ENCODE measurements at places on chromosomes 1 and 21.

GRCh38 chr1:63230722-63231121, 91.6 kb upstream of the FOXD3 start:
- no peak for DNase-seq

DNA sequence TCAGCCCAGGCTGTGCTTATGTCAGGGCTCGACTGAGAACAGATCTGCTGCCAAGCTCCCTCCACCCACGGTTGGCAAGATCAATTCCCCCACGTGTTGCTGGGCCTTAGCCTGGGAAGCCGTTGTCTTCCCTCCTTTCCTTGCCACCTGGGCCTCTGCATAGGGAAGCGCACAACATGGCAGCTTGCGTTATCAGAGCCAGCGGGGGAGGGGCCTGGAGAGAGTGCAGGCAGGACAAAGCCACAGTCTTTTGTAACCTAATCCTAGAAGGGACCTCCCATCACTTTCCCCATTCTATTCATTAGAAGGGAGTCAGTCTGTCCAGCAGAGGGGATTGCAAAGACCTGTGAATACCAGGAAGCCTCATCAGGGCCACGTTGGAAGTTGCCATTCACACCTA, 17.0 kb upstream of the IGSF21 start:
- DNase-seq: no peak

- DNase-seq: no peak
Observed at GRCh38 chr1:172851077-172851476, 192.2 kb downstream of the FASLG start.

GRCh38 chr1:91684481-91685196, 184.0 kb downstream of the CDC7 start:
- DNase-seq: no peak

GRCh38 chr21:37843191-37843590, 73.1 kb downstream of the KCNJ6 start:
- no peak for DNase-seq

GRCh38 chr1:90341516-90341915, 346.6 kb downstream of the ZNF326 start:
- DNase-seq: no peak

DNA sequence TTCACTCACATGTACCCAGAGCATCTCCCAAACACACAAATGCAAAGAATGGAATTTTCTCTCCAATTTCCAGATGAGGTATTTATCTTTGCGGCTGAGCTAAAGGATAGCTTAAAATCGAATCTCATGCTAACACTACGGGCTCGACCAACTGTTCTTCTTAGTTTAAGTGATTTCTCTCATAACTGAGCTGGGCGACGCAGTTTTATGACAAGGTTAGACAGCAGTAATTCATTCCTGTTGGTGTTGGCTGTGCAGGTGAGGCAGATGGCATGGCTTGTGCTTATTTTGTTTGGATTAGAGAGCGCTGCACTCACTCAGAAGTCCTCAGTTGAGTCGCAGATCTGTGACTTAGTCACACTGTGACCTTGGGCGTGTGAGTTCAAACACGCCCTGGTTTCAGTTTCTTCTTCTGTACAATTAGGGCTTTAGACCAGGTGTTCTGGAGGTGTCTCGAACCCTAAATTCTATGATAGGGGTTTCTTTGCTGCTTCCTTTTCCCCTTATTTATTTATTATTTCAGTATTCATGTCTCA, 41.5 kb upstream of the MRPS6 start:
- DNase-seq: no peak

- peak; percentile 71 for DNase-seq
Observed at GRCh38 chr1:112509005-112509659, 367 bp downstream of the WNT2B start.

DNA sequence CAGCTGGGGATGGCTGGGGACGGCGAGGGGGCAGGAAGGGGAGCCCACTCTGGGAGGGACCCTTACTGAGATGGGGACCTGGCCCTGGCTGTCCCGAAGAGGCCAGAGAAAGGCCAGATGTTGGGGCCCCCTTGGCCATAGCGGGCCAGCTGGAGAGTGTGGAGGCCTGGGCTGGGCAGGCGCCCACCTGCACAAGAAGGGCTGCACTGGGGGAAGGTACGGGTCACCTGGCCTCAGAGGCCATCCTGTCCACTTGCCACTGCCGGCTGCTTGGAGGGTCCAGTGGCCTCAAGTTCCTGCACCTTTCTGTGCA, 5.0 kb upstream of the PLCH2 start:
- no peak for DNase-seq

DNA sequence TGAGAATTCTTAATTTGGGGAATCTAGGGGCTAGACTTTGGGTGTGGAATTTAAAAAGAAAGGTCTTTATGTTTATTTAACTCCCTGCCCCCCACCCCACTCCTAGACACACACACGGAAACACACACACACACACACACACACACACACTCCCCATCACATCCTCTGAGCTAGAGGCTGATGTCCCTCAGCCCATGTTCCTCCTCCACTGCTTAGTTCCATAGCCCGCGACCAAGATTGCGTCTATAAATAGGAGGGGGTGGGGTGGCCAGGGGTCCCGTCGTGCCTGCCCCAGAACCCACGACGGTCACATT, 655 bp upstream of the KIRREL1 start:
- DNase-seq: no peak

DNA sequence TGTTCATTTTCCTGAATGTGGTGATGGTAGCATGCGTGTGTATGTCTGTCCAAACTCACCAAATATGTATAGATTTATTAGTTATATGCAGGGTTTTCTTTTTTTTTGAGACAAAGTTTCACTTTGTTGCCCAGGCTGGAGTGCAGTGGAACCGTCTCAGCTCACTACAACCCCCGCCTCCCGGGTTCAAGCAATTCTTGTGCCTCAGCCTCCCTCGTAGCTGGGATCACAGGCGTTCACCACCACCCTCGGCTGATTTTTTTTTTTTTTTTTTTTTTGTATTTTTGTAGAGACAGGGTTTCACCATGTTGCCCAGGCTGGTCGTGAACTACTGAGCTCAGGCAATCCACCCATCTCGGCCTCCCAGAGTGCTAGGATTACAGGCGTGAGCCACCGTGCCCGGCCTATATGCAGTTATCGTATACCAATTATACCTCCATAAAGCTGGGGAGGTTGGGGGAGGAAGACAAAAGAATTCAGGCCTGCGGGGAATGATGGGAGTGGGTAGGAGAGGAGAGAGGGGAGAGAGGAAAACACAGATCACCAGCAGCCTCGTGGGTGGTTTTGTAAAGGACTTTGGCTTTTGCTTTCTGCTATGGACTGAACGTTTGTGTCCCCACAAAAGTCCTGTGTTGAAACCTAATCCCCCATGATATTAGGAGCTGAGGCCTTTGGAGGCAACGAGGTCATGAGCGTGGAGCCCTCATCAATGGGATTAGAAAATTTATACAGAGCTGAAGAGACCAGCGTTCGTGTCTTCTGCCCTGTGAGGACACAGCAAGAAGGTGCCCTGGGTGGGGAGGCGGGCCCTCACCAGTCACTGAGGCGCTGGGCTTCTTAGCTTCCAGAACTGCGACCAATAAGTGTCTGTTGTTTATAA, 4.4 kb upstream of the HNRNPU start:
- no peak for DNase-seq

DNA sequence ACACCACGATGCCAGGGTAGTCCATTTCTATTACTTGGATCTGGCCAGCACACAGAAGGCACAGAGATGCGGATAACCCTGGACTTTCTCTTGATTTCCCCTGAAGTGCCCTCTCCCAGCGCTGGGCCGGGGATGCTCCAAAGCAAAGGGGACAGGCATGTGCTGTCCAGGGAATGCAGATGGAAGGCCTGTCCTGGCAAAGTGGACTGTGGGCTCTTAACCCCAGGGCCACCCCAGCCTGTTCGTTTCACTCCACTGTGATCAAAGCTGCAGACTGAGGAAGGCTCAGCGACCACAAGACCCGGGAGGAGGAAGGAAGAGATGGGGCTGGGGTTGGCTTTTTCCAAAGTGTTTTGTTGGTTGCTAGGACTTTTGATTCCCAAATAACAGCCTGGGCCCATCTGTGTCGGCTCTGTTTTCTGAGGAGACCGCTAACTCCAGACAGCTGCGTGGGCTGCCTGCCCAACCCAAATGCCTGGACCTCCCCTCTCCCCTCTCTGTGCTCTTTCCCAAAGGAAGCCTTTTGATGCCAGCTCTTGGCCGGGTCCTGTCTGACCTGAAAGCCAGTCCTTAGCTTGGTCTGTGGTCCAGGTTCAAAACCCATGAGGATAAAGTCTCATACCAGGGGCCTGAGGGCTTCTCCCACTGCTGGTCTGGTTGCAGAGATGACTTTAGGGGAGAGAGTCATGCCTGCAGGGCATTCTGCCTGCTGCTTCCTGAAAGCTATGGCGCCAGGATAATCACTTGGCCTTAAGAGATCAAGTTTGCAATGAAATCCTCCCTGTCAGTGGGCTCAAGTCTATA, 119.6 kb upstream of the CD34 start:
- DNase-seq: no peak

- DNase-seq: no peak
Observed at GRCh38 chr1:229842302-229843255, 216.5 kb downstream of the URB2 start.

GRCh38 chr1:154137888-154138287, 17.0 kb downstream of the NUP210L start:
- DNase-seq: no peak

DNA sequence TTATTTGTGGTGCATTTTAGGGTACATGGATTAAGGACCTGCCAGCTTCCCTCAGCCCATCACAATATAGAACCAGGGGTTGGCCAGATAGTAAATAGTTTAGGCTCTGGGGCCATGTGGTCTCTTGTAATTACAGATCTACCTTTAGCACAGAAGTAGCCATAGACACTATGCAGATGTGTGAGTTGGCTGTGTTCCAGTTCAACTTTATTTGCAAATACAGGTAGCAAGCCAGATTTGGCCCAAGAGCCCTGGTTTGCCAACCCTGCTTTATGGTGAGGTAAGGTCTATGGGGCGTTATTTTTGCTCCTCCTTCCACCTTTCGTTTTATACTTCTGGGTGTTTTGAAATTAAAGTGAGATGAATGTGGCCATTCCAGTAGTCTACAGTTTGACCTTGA, 48.7 kb downstream of the MRPS6 start:
- DNase-seq: no peak

GRCh38 chr1:213914392-213914791, 73.4 kb upstream of the PROX1 start:
- DNase-seq: no peak

- no peak for DNase-seq
Observed at GRCh38 chr1:92975551-92976232, 14.4 kb upstream of the DIPK1A start.

DNA sequence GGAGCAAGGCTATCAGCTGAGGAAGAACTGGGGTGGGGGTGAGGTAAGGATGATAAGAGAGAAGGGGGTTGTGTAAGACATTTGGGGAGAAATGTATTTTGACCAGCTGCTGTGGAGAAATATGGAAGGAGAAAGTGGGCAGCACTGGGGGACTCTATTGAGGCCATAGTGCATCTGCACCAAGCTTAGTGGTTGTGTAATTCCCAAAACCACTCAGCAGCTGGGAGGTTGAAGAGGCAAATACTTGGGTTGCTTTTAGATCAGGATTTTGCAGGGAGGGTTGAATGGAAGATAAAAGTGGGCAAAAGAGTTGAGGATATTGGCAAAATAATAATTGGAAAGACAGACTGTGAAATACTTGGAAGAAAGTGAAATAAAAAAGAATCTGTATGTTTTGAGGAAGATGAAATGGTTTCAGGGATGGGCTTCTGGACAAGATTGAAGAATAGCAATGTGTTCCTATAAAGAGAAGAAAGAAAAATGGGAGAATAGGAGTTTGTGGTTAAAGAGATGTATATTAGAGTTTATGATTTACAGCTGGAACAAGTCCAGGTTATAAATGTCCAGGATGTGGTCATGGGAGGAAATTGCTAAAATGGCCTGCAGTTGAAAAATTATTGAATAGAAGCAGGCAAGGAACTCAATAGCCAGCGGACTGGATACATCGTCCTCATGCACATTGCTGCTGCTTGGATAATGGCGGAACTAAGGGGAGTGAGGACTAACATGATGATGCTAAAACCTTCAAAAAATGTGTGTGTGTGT, 162.7 kb downstream of the DNM3 start:
- no peak for DNase-seq

DNA sequence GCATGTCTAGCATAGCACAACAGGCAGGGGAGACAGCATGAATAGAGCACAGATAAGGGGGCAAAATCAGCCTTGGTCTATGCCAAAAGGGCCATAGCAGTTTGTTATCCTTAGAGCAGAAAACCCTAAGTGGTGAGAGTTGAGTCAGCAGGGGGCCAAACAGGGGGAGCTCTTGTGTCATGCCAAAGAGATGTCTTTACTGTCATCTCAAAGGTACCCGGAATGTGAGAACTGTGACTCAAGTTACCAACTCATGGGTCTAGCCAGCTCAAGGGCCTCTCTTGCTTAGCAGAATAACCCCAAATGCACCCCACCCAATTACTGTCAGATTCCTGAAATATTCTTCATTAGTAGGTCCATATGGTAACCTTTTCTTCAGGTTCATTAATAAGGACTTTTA, 45.9 kb upstream of the NRDC start:
- DNase-seq: no peak

DNA sequence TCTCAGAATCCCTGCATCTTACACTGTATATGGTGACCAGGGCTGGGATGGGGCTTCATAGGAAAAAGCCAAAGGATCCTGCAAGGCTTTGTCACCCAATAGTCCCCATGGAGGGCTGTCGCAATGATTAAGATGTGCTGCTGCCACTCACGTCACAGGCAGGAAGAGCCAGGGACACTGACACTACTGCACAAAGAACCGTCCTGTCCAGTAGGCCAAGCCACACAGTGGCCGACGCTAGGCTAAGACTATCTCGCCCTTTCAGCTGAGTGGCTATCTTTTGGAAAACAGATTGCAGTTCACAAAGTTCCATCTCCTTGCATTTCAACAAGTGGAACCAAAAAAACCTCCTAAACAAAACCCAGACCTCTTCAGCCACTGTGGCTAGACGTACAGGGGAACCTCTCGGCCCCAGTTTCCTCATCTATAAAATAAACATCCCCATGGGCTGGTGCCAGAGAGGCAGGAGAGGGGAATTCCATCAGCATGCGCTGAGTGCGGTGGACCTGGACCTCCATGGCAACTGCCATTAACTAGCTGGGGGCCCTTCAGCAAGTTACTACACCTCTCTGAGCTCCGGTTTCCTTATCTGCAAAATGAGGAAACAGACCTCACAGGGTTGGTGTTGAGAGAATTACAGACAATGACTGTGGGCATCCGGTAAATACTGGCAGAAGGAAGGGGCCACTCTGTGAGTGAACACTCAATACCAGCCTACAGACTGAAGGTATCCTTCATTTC, 8.7 kb downstream of the CAPZB start:
- peak; percentile 68 for DNase-seq

- no peak for DNase-seq
Observed at GRCh38 chr1:222373216-222373615, 174.7 kb downstream of the HHIPL2 start.

DNA sequence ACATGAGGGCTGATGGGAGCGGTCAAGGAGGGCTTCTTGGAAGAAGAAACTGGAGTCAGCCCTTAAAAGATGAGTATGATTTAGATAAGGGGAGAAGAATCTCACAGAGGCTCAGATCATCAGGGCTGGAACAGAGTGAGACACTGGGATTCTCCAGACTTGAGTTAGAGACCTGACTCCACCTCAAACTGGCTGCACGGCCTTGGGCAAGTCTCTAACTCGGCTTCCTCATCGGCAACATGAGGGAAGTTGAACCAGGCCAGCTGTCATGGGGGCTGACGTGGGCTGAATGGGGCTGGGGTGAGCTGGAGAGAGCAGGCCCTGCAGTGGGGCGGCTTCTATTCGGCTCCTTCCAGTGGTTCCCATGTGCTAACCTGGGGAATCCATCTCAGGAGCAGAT, 2.5 kb downstream of the C1QC start:
- DNase-seq: no peak

GRCh38 chr1:205920159-205920558, 23.1 kb downstream of the SLC26A9 start:
- peak; percentile 33 for DNase-seq

GRCh38 chr1:3981746-3982505, 81.9 kb upstream of the C1orf174 start:
- DNase-seq: no peak
